ENCODE measurements at places on chromosomes 5 and 9. TPM values are rescaled to one million over a fixed set of nuclear protein-coding genes. Genes with fewer than 3 reads are reported as not detected.

- H3K27me3 ChIP-seq = no peaks in the 10 kb centered on the region
- no peak for DNase-seq
- no peaks in the 10 kb centered on the region for H3K4me1 ChIP-seq
- no peak overlapping the region for H3K4me3 ChIP-seq
- no peak overlapping the region for H3K27ac ChIP-seq
Observed at GRCh38 chr5:115586525-115587146, 15.6 kb downstream of the TICAM2 start.

GRCh38 chr5:5188376-5189050 lies 48.4 kb downstream of the ADAMTS16 start:
- no peaks in the 10 kb centered on the region for H3K36me3 ChIP-seq
- no peak for DNase-seq
- no peak overlapping the region for H3K4me3 ChIP-seq
- H3K27me3 ChIP-seq = peaks cover 3% of the 10 kb centered on the region
- H3K27ac ChIP-seq = no peak overlapping the region

- H3K27ac ChIP-seq = no peak overlapping the region
- no peak for DNase-seq
- peaks cover 10% of the 10 kb centered on the region for H3K27me3 ChIP-seq
- H3K36me3 ChIP-seq = no peaks in the 10 kb centered on the region
- H3K4me3 ChIP-seq = no peak overlapping the region
- no peaks in the 10 kb centered on the region for H3K4me1 ChIP-seq
Observed at GRCh38 chr5:73938938-73939320, 312.9 kb downstream of the ARHGEF28 start.

Gene TNC
- total RNA-seq = not detected

Gene SPINK6
- not detected for total RNA-seq

GRCh38 chr9:33250458-33250995 lies 10.6 kb downstream of the SPINK4 start:
- H3K36me3 ChIP-seq = peaks cover 20% of the 10 kb centered on the region
- H3K4me1 ChIP-seq = no peaks in the 10 kb centered on the region
- DNase-seq = no peak
- H3K4me3 ChIP-seq = no peak overlapping the region

DNA sequence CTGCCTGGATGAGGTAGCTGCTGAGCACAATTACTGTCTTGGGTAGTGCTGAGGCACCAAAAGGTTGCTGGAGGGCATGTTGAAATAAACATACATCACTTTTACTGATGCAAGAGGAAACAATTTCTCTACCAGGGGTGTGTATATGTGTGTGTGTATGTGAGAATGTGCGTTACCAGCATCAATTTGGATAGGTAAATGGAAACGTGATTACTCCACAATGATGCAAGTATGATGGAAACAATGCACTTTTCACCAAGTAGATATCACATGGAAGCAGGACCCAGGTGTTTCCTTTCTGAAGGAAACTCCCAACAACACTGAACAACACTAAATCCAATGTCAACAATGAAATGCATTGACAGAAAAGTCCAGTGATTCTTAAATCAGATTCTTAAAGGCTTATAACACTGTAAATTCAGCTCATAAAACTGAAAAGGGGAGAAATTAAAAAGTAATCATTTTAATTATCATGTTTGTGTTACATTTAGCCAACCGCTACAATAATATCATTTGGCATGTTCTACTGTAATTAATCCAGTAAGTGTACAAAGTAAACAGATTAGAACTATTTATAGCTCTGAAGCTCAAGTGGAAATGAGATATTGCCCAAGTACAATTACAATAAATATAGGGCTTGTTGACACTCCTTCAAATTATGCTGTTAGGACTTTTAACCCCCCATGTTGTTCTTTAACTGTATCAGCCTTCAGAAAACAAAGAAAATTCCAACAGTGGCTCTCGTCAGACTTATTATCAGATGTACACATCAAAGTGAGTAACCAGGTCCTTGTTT lies 25.3 kb downstream of the YIPF5 start:
- H3K4me3 ChIP-seq = no peak overlapping the region
- H3K4me1 ChIP-seq = peaks cover 9% of the 10 kb centered on the region
- H3K36me3 ChIP-seq = no peaks in the 10 kb centered on the region

DNA sequence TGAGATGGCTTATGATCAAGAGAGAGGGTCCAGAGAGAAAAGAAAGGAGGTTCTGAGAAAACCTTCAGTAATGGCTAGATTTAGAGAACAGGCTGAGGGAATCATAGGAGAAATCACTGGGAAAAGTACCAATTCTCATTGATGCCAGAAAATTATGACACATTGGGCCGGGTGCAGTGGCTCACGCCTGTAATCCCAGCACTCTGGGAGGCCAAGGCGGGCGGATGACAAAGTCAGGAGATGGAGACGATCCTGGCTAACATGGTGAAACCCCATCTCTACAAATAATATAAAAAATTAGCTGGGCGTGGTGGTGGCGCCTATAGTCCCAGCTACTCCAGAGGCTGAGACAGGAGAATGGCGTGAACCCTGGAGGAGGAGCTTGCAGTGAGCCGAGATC lies 29.5 kb upstream of the PLIN2 start:
- no peaks in the 10 kb centered on the region for H3K36me3 ChIP-seq
- H3K4me3 ChIP-seq = no peak overlapping the region
- H3K27ac ChIP-seq = no peak overlapping the region
- H3K4me1 ChIP-seq = peaks cover 32% of the 10 kb centered on the region
- DNase-seq = no peak

GRCh38 chr5:66354422-66354821 lies 210.3 kb downstream of the SREK1 start:
- H3K27ac ChIP-seq = no peak overlapping the region
- H3K4me3 ChIP-seq = no peak overlapping the region
- peaks cover 21% of the 10 kb centered on the region for H3K27me3 ChIP-seq
- no peaks in the 10 kb centered on the region for H3K4me1 ChIP-seq
- H3K36me3 ChIP-seq = no peaks in the 10 kb centered on the region

GRCh38 chr5:96016216-96016615 lies 54.6 kb upstream of the ELL2 start:
- H3K4me3 ChIP-seq = no peak overlapping the region
- H3K4me1 ChIP-seq = no peaks in the 10 kb centered on the region
- DNase-seq = no peak
- peaks cover 3% of the 10 kb centered on the region for H3K27me3 ChIP-seq

GRCh38 chr5:19987612-19988361 lies at the start of gene CDH18:
Gene CDH18, minus strand, starts transcription at chr5:19988200. Its CDS starts 149,214 bp downstream, at chr5:19838986.
- no peaks in the 10 kb centered on the region for H3K4me1 ChIP-seq
- no peaks in the 10 kb centered on the region for H3K36me3 ChIP-seq
- DNase-seq = no peak
- H3K4me3 ChIP-seq = no peak within 1 kb of the TSS
- H3K27me3 ChIP-seq = no peaks in the 10 kb centered on the region

GRCh38 chr9:93221044-93221443 lies 37.1 kb downstream of the WNK2 start:
- DNase-seq = no peak
- peaks cover 8% of the 10 kb centered on the region for H3K4me1 ChIP-seq
- H3K4me3 ChIP-seq = no peak overlapping the region
- no peaks in the 10 kb centered on the region for H3K36me3 ChIP-seq
- H3K27me3 ChIP-seq = peaks cover 3% of the 10 kb centered on the region

Gene INSL4
- not detected for total RNA-seq

Gene STC2
- not detected for total RNA-seq

Gene PTPN3
- total RNA-seq = not detected

- H3K27ac ChIP-seq = no peak overlapping the region
- H3K4me1 ChIP-seq = no peaks in the 10 kb centered on the region
- H3K27me3 ChIP-seq = peaks cover 23% of the 10 kb centered on the region
- DNase-seq = no peak
Observed at GRCh38 chr5:148639081-148639480, 15.2 kb downstream of the HTR4 start.

DNA sequence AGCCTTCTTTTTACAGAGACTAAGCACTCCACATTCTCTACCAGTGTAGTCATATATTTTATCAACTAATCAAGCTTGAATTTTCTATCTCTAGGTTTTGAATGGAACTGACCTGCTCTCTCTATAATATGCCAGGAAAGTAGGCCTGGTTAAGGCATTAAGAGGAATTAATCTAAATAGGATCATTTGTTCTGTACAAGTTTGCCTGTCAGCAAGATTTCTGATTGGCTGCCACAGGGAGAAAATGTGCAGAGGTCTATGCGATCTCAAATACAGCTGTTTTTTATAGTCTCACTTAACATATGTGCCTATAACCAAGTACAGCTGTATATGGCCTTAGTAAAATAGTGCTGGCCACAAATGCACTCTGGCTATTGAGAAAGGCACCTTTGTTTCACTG lies 418.8 kb downstream of the KDM4C start:
- DNase-seq = no peak
- H3K27me3 ChIP-seq = no peaks in the 10 kb centered on the region
- no peak overlapping the region for H3K4me3 ChIP-seq
- H3K36me3 ChIP-seq = peaks cover 82% of the 10 kb centered on the region
- H3K27ac ChIP-seq = no peak overlapping the region
- peaks cover 3% of the 10 kb centered on the region for H3K4me1 ChIP-seq

Gene TMEM252
- total RNA-seq = not detected

DNA sequence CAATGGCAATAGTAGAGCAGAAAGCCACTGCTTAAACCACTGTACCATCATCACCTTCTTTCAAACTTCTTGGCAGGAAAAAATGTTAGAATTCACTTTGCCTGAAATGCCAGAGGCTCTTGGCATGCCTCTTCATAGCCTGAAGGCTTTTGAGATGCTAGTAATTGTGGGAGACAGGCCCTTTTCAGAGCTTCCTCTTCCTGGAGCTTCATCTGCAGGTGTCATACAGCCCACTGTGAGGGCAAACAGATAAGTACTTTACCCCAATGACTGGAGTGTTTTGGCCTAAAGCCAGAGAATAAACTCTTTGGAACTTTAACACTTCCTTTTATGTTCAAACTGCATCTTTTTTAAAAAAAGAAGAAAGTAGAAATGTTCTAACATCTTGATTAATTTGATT lies 81.3 kb upstream of the TMEM171 start:
- H3K4me1 ChIP-seq = no peaks in the 10 kb centered on the region
- no peak overlapping the region for H3K27ac ChIP-seq
- no peak overlapping the region for H3K4me3 ChIP-seq
- no peaks in the 10 kb centered on the region for H3K27me3 ChIP-seq
- no peaks in the 10 kb centered on the region for H3K36me3 ChIP-seq
- no peak for DNase-seq

DNA sequence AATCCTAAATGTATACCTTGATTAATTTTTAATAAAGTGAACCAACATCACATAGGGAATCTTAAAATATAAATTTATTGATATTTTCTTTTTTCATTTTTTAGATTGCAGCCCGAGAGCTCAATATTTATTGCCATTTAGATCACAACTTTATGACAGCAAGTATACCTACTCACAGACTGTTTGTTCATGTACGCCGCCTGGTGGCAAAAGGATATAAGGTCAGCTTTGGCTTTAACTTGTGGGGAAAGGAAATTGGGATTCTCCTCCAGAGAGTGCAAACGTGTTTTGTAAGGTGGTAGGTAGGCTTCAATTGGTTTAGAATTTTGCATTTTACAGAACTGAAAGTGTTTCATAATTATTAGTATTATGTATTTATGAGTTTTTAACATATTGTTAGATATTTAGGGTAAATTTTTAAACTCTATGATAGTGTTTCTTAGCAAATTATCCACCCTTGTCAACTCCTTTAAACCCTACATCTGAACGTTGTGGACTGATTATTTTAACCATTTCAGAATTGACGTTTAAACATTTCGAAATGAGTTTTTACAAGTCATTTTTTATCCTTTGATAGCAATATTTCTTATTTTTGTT lies 17.5 kb upstream of the DHFR start:
- H3K27ac ChIP-seq = no peak overlapping the region
- H3K4me3 ChIP-seq = no peak overlapping the region
- H3K4me1 ChIP-seq = no peaks in the 10 kb centered on the region
- H3K27me3 ChIP-seq = no peaks in the 10 kb centered on the region

GRCh38 chr9:89869793-89870580 lies 265.2 kb downstream of the GADD45G start:
- H3K27me3 ChIP-seq = no peaks in the 10 kb centered on the region
- no peaks in the 10 kb centered on the region for H3K36me3 ChIP-seq
- no peaks in the 10 kb centered on the region for H3K4me1 ChIP-seq
- H3K4me3 ChIP-seq = no peak overlapping the region
- no peak overlapping the region for H3K27ac ChIP-seq
- DNase-seq = no peak

GRCh38 chr9:80049096-80049782 lies 477.5 kb downstream of the TLE4 start:
- H3K4me1 ChIP-seq = no peaks in the 10 kb centered on the region
- H3K27me3 ChIP-seq = peaks cover 5% of the 10 kb centered on the region
- H3K4me3 ChIP-seq = no peak overlapping the region
- H3K27ac ChIP-seq = no peak overlapping the region

DNA sequence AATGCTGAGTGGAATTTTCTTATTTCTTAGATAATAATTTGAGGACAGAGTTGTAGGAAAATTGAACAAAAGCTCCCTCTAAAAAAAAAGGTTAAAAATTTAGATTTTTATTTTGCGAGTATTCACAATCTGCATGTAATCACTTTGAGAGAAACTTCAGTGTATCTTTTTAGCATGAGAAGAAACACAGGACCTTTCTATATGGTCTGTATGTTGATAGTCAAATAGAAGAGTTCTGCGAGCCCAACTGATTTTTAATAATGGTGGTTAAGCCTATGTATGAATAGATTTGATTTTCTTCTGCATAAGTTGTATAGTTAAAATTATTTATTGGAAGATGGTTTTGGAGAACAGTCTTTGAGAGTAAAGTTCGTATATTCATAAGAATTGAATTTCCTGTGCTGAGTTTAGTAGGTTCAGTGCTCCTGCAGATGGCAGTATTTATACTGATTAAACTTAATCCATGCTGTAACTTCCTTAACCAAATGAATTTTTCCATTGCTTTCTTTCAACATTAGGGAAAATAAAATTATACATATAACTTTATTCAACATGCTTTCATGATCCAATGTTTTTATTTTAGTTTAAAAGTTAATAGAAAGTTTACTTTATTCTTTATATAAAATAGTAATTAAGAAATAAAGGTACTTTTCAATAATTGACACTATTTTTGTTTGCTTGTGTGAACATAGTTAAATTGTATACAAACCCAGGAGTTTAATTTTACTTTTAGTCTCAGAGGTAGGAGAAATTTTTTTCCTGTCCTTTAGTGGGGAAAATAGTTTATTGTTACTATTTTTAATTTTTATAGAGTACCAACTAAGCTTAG lies 19.6 kb downstream of the TCERG1 start:
- no peaks in the 10 kb centered on the region for H3K27me3 ChIP-seq
- H3K4me1 ChIP-seq = peaks cover 34% of the 10 kb centered on the region
- no peak for DNase-seq
- no peak overlapping the region for H3K27ac ChIP-seq

Gene SLC25A2
- 2.1 TPM for total RNA-seq

DNA sequence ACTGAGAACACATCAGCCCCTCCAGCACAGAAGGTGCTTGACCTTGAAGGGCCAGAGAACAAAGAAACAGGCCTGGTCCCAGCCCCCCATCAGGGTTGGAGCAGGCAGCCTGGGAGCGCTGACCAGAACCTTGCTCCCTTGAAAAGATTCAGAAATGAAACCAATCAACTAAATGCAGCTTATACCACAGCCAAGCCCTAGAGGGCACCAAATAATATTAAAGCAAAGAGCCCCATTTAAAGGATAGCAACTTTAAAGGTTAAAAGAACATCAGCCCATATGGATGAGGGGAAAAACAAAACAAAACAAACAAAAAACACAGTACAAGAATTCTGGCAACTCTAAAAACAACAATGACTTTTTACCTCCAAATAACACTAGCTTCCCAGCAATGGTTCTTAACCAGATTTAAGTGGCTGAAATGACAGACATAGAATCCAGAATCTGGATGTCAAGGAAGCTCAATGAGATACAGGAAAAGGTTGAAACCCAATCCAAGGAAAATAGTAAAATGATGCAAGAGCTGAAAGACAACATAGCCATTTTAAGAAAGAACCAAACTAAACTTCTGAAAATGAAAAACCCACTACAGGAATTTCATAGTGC lies 471.9 kb downstream of the MTRR start:
- H3K27ac ChIP-seq = no peak overlapping the region
- H3K27me3 ChIP-seq = peaks cover 2% of the 10 kb centered on the region
- H3K4me1 ChIP-seq = peaks cover 2% of the 10 kb centered on the region
- H3K36me3 ChIP-seq = no peaks in the 10 kb centered on the region
- DNase-seq = no peak

Gene MARCHF11
- not detected for total RNA-seq

Gene CAVIN4
- total RNA-seq = 0.18 TPM
